ENCODE measurements at places on chromosomes 3 and 15.

- no peak for DNase-seq
Measured at GRCh38 chr3:176561826-176562225, 635.5 kb downstream of the TBL1XR1 start.

- DNase-seq, result peak; percentile 64
Measured at GRCh38 chr3:50321336-50322114, 1.0 kb downstream of the HYAL2 start.

GRCh38 chr3:186532598-186533072 is 11.5 kb downstream of the CRYGS start:
- DNase-seq, result no peak

DNA sequence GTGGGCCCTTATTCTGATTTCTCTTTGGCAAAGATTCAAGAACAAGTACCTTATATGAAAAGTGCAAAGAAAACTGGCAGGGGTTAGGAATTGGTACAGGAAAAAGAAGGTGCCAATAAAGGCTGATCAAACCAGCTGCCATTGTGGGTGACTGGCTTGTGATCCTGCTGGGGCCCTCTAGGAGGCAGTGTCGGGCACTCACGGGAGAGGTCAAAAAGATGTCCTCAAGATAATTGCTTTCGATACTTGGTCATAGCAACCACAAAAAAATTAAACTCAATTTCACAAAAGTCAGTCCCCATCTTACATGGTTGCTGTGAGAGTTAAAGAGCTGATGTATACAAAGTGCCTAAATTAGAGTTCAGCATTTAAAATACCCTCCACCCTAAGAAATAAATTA is 31.0 kb upstream of the CAV3 start:
- DNase-seq, result no peak

- DNase-seq, result no peak
Measured at GRCh38 chr3:117393119-117393518, 683.5 kb downstream of the TUSC7 start.

- DNase-seq, result no peak
Measured at GRCh38 chr15:61195116-61196002, 33.7 kb downstream of the RORA start.

DNA sequence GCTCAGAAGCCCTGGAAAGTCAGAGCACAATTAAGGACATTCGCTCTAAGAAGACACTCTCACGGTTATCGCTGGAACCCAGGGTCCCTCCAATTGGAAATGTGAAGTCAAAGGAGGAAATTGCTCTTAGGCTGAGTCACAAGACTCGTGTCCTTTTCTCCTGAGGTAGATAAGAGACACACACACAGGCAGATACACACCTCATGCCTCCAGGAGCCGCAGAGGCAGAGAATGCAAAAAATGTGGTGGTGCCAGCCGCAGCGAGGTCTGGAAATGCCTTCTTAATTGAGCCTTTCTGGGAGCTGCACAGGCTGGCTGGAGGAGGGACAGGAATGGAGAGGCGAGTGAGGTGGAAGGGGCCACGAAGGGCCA is 189.3 kb downstream of the OPA1 start:
- no peak for DNase-seq

DNA sequence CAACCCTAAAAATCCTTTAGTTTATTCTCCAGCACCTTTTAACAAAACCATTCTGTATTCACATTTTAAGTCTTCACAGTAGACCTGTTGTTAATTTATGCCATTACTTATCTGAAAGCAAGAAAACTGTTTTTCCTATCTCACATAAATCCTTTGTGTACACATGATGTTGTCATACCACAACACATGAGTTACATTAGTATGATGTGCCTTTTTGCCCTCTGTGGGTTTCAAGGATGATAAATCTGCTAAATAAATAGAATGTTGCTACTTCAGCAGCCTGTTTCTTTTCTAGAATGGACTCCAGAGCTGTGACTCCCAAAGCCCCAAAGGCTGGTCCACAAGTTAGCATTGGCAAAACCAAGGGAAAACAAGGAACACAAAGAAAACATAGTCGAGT is 151.6 kb downstream of the SERPINI1 start:
- DNase-seq, result no peak

DNA sequence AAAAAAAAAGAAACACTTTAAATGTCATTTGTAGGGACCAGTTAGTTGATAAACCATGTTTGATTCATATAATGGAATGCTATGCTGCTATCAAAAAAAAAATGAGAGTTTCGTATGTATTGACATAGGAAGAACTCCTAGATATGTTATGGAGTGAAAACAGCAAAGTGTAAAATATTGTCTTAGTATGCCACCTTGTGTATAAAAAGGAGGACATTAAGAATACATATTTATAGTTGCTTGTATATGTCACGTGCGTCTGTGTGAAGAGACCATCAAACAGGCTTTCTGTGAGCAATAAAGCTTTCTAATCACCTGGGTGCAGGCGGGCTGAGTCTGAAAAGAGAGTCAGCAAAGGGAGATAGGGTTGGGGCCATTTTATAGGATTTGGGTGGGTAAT is 39.5 kb downstream of the KBTBD8 start:
- no peak for DNase-seq

DNA sequence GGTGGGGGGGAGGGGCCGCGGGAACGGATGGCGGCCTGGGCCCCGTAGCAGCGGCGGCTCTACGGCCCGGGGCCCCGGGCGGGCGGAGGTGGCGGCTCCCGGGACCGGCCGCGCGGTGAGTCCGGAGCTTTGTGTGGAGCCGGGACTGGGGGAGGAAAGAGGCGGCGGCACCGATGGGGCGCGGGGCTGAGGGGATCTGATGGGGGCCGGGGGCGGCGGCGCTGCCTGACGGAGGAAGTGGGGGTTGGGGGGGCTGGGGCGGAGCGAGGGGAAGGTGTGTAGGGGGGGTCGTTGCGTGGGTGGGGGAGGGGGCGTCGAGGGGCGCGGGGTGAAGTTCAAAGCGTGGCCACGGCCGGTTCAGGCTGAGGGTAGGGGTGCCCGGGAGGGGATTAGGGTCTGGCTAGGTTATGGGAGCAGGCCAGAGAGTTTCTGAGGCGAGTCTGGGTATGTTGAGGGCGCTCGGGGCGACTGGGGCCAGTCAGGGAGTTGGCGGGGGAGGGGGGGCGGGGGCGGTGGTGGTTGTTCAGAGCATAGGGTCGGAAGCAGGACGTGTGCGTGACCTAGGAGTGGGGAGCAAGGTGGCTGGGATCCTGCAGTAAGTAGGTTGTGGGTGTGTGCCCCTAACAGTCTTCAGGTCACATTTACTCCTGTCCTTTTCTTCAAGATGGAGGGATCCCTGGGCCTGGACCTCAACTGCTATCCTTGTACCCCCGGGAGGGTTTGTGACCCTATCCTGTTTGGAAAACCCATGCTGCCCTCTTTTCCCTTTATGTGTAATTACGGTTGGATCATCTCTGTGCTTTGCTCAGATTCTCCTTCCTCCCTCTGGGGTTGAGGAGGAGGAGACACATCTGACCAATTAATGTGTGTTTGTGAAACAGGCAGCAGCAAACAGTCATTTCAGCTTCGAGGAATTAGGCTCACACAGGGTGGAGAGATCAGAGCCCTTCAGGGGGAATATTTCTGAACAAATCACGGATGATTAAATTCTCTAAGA is 644 bp downstream of the ZNF609 start:
- peak; percentile 10 for DNase-seq

DNA sequence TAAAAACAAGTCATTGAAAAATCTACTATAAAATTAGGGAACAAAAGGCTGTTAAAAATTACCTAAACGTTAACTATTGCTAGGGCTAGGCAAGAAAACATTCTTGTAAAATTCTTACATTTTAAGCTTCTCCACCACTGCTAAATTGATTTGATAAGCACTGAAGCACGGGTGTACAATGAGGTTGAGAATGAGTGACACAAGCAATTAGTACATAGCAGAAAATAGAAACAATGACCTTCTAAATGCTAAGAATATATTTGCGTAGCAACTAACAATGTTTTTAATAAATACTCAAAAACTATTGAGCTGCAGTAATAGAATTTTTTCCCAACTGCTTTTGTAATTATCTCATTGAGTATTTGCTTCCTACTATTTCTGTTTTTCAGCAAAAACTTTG is 4.7 kb downstream of the SGO1 start:
- DNase-seq, result no peak

DNA sequence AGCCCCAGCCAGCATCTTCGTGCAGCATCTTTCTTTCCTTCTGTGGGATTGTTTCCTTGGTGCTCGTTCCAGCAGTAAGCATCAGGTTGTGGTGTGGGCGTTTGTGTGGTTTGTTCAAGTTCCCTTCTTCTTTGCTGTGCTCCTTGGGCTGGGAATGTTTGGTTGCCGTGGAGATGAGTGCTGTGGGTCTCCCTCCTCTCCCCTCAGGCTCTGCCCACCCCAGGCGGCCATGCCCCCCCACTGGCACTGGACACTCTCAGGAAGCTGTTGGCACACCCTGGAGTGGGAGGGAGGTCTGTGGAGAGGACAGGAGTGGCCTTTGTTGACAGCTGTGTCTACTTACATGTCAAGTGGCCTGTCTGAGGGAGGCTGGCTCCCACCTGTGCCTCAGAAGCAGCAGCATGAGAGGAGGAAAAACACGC is 46.5 kb upstream of the SACM1L start:
- DNase-seq, result no peak

GRCh38 chr3:117892431-117892841 is 1142.2 kb downstream of the IGSF11 start:
- no peak for DNase-seq

DNA sequence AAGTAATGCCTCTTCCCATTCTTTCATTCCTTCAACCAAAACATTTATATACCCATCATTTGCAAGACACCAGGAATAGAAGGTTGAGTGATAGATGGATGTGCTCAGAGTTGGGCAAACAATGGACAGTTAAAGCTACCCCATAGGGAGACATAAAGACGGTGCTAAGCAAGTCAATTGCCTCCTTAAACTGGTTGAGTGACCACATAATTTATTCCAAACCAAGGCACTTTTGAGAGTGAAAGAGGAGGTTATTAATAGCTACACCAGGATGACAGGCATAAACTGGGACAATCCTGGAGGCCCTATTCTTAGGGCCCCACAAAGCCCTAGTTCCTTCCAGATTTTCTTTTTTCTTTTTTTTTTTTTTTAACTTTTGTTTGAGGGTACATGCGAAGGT is 21.4 kb upstream of the DYNC1LI1 start:
- no peak for DNase-seq

DNA sequence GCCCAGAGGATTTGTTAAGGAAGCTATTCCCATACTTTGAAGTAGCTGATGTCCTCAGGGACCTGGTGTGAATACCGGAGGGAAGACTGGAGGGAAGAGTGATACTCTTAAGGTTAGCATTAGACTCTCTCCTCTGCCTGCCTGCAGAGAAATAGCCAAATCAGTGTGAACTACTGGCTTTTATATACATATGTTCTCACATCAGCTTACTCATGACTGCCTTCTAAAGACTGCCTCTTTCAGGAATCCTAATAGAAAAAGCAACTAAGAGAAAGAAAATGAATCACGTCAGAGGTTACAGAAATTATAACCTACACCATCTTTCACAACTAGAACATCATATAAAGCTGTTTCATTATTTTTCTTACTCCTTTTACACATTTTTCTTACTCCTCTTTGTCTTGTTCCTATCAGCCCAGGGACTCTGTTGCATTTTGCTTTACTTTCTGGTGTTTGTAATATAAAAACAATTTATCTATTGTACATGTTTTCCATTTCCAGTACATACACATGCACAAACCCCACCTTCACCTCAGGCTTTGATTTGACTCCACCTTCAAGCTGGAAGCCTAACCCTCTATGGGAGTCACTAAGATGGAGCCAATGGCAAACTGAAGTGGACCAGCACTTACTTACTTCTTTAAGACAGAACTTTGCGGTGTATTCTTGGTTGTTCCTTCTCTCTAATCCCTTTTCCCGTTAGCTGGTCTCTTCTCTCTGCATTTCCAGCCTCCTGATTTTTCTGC is 257.7 kb upstream of the UBE2E1 start:
- DNase-seq, result no peak

All from activated T-helper 1 cell treated with Interleukin-2 at 50 U/mL for 16 hours (primary cell).